Calu3 (cell line): ENCODE measurements at places on chromosomes 3 and 15. TPM values are rescaled to one million over a fixed set of nuclear protein-coding genes. Genes with fewer than 3 reads are reported as not detected.

GRCh38 chr3:172201870-172202236 is 162.5 kb downstream of the FNDC3B start:
- no peak for DNase-seq

GRCh38 chr15:44075535-44075934 is 119.5 kb downstream of the FRMD5 start:
- DNase-seq: no peak

- DNase-seq: peak; percentile 62
These were observed at the start of gene CD80 for GRCh38 chr3:119559441-119559963. CD80 (minus strand) TSS chr3:119559614; CDS start chr3:119557728, 1,886 bp downstream.

GRCh38 chr3:34066328-34066727 is 267.9 kb downstream of the PDCD6IP start:
- no peak for DNase-seq

- DNase-seq: no peak
These were observed 52.6 kb downstream of the HMG20A start for GRCh38 chr15:77473328-77473727.

DNA sequence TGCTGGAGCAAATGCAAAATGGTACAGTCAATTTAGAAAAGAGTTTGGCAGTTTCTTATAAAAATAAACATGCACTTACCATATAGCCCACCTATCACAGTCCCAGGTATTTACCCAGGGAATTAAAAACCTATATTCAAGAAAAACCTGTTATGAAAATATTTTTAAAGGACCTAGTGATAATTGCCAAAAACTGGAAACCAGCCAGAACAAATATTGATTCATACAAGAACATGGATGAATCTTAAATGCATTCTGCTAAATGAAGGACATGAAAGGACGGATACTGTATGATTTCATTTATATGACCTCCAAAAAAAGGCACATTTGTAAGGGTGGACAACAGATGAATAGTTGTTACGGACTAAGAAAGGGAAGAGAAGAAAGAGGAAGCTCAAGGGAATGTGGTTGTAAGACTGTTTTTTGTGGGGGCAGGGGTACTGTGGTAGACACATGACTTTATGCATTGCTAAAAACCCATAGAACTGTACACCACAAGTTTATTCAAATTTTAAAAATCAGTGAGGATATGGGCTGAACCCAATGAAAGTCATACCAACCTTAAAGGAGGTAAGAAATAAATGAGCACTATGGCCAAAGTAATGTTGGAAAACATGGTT is 61.0 kb downstream of the ZBBX start:
- no peak for DNase-seq

GRCh38 chr3:129974833-129975704 is 549 bp downstream of the TRH start:
- peak; percentile 30 for DNase-seq

DNA sequence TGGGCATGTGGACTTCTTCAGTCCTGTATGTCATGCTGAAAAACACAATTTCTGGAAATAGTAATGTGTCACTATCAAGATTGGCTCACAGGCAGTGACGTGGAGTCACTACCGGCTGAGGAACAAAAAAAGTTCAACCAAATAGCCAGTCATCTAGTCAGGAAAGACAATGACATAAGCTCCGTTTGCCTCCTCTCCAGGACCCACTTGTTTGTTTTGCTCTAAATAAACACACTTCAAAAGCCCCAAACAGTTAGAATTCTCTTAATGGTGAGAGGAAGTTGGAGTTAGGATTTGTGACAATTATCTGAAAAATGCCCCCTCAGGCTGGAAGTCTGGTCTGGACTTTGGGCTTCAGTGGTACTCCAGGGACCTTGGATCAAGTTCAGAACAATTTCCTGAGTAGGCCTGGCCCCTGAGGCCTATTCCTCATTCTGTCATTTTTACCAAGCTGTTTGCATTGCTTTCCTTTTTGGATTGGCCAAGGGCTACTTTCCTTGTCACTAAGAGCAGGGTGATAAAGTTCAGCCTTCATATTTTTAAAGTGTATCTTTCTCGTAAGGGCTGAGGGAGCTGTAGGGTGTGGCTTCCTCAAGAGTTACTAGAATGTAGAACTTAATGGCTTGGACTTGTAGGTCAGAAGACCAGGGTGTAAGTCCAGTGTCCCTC is 98.9 kb downstream of the EOMES start:
- no peak for DNase-seq

CHRNB4 gene
- total RNA-seq: not detected in 2 replicates

DNA sequence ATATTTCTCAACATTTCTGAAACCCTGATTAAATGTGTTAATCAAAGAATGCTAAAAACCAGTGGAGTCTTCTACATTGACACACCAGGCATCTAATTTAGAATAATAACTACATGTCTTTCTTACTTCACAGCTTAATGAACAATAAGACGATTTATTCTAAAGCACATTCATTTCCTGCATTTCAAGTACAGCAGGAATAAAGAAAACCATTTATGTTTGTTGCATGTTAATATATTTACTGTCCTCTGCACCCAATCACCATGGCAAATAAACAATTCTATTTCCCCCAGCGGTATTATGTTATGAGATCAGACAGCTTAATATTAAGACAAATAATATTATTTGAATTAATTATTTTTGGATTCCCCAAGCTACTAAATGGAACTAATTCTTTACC is 1336.3 kb upstream of the CADM2 start:
- DNase-seq: no peak

DUOXA2 gene
- total RNA-seq: 0.34 TPM in 1 of 2 replicates, not detected in the other

DNA sequence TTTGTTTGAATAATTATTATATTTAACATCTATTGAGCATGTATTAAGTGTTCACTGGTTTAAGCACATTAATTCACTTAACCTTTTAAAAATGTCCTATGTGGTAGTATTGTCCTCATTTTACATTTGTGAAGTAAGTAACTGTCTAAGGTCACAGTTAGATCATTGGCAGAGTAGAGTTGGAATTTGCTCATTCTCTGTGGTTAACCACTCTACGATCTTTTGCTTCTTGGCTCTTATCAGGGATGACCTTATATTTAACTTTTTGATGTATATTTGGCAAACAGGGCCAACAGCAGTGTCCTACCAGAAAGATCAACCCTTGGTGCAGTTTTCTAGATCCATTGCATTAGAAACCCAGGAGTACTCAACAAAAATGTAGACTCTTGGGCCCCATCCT is 34.0 kb downstream of the PXK start:
- no peak for DNase-seq

DNA sequence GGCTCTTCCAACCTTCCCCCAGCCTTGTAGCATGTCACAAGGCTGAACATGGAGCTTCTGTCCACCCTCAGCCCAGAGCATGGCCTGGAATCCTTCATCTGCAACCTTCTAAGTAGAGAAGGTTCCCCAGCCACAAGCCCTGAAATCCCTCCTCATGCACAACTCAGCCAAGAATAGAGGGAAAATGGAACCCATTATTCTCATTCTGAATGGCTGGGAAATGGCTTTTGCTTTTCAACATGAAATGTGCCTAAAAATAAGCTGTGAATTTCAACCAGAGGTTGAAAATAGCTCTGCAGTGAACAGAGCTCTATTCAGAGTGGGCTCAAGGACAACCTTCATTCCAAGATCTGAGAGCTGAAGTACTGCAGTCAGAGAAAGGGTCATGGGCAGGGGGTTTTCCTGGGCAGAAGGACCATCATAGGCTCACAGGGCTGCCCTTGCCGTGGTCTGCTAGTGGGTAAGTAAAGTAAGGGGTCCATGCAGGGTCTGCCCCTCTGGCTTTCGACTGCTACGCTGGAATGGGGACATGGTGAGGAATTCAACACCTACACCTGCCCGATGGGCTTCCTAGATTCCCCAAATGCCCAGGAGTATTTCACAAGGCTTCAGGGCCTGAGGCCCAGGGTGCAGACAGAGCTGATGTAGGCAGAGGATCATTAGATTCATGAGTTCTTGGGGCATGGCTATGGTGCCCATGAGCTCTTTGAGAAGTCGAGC is 35.9 kb downstream of the POC1A start:
- no peak for DNase-seq

- DNase-seq: no peak
These were observed 4.9 kb downstream of the OXTR start for GRCh38 chr3:8764528-8764927.

TUSC7 gene
- not detected in 2 replicates for total RNA-seq

ZNF385D gene
- total RNA-seq: not detected in 2 replicates

- DNase-seq: no peak
These were observed 28.2 kb upstream of the SOX2 start for GRCh38 chr3:181683563-181683962.

NEIL1 gene
- total RNA-seq: 11.8 and 13.2 TPM in 2 replicates

EPHB3 gene
- total RNA-seq: 2.5 and 2.8 TPM in 2 replicates

CCDC54 gene
- not detected in 2 replicates for total RNA-seq

- peak; percentile 79 for DNase-seq
These were observed 69.5 kb downstream of the KLF15 start for GRCh38 chr3:126287536-126288241.

DNA sequence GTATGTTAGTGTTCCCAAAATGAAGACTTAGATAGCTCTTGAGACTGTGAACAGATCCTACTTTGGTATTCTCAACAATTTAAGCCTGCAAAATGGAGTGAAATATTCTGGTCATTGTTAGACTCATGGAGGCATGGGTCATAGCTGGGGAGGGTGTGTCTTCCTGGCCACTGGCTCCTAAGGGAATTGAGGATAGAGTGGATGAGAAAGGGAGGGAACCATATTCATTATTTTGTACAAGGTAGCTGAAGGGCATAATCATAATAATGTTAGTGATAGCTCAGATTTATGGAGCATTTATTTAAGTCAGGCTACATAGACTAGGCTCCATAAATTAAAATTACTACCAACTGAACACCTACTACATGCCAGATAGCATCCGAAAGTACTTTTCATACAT is 253.6 kb downstream of the NR1D2 start:
- no peak for DNase-seq

DNA sequence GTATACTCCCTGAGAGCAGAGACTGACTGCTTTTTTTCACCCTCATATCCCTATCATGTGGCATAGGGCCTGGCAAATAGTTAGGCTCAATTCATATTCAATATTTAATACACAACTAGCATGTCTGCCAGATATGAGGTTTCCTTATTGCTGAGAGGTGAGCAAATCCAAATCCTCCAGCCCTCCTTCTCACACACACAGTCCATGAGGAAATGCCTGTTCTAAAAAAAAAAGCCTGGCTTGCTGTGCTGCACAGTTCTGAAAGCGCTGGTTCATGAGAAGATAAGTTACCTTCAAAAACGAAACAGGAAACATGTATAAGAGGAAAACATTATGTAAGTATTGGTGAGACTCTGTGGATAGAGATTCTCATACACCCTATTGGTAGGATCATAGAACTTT is 15.5 kb upstream of the ACAP2 start:
- no peak for DNase-seq

KCNAB1 gene
- total RNA-seq: 0.51 and 1.6 TPM in 2 replicates

DNA sequence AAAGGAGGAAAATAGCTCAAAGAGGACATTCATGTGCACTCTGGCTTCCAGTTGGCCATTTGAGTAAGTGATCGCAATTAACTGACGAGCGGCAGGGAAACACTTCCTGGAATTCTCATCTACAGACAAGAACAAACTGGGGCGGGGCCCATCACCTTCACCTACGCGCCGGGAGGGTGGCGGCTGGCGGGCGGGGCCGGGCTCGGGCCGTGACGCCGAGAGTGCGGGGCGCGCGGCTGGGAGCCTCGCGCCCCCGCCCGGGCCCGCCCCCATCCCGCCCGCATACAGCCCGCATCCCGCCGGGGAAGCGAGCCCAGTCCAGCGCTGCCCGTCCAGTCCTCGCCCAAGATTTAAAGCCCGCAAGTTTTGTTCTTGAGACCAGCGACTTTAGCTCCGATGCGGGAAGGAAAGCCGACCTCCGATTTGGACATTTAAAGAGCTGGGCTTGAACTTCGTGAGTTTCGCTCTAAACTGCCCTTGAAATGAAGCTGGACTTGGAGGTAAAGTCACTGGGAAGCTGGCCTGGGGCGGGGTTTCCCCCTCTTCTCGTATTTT is at the start of gene B3GNT5:
B3GNT5 (plus strand) TSS at position 281 of the 555 bp plus-strand sequence. CDS start 16,546 bp downstream, outside the sequence.
- DNase-seq: peak; percentile 91

DNA sequence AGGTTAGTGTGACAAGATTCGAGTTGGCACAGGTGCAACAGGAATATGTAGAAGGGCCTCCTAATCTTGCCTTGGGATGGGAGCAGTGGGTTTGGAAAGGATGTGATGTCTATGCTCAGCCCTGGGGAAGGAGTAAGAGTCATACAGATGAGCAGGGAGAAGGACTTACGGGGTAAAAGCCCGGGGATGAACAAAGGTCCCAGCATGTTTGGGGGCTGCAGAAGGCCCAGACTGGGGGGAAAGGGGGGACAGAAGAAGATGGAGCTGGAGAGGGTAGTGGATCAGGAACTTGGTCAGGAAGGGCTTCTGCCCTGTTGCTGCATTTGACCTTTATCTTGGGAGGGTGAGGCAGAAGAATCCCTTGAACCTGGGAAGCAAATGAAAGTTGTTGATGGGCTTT is 240.1 kb upstream of the ST8SIA2 start:
- no peak for DNase-seq

SKOR1 gene
- 0.17 and 0.27 TPM in 2 replicates for total RNA-seq

ZNF860 gene
- 7.5 and 11.8 TPM in 2 replicates for total RNA-seq

DNA sequence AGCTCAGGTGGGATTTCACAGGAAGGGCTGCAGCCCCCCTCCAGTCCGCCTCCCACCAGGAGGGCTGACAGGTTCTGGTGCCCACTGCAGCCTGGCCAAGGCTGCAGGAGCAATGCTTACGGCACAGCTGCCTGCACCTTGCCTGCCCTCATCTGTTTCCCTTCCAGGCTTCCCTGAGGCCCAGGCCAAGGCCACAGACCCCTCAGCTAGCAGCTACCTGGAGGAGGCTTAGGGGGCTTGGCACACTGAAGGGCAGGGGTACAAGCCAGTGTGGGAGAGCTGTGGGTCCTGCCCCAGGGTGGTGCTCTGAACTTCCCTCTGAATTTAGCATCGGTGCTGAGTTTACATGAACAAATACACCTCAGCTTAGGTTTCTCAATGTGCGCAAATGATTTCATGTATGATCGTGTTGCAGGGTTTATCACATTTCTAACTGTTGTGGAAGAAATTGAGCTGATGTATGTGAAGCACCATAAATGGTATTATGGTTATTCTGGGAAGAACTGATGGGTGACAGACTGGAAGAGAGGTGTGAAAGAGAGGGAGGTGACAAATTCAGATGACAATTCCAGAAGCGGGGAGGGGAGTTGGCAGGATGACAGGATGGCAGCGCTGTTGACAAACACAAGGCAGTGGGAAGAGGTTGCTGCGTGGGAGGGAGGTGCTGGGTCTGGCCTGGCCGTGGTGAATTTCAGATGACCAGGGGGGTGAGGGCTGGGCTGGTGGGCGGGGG is 6.1 kb downstream of the RHCG start:
- no peak for DNase-seq

GRCh38 chr3:54625805-54626787 is 301.8 kb downstream of the LRTM1 start:
- no peak for DNase-seq

- no peak for DNase-seq
These were observed 268.4 kb upstream of the ROPN1 start for GRCh38 chr3:124260206-124260915.

SPINK8 gene
- not detected in 2 replicates for total RNA-seq

GRCh38 chr3:121735047-121735696 is 14.4 kb downstream of the GOLGB1 start:
- no peak for DNase-seq

OXTR gene
- total RNA-seq: 2.8 and 3.4 TPM in 2 replicates

FANCD2 gene
- 34.2 and 40.3 TPM in 2 replicates for total RNA-seq

DNA sequence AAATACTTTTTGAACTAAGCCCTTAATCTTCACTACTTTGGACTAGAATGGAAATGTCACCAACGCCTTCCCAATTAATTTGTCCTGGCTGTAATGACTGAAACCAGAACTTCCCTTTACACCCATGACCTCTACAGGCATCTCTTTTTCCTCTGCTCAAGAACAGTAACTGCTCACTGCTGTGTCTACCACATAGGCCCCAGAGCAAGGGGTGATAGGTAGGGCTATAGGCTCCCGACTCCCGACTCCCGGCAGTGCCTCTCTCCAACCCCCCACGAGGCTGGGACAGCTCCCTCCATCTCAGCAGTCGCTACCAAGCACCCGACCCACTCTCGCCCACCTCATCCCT is 384 bp upstream of the LEKR1 start:
- DNase-seq: no peak
